NCI-H187 treated with DMSO at 0.1 percent for 48 hours (cell line): ENCODE measurements at places on chromosomes 1 and 21.

DNA sequence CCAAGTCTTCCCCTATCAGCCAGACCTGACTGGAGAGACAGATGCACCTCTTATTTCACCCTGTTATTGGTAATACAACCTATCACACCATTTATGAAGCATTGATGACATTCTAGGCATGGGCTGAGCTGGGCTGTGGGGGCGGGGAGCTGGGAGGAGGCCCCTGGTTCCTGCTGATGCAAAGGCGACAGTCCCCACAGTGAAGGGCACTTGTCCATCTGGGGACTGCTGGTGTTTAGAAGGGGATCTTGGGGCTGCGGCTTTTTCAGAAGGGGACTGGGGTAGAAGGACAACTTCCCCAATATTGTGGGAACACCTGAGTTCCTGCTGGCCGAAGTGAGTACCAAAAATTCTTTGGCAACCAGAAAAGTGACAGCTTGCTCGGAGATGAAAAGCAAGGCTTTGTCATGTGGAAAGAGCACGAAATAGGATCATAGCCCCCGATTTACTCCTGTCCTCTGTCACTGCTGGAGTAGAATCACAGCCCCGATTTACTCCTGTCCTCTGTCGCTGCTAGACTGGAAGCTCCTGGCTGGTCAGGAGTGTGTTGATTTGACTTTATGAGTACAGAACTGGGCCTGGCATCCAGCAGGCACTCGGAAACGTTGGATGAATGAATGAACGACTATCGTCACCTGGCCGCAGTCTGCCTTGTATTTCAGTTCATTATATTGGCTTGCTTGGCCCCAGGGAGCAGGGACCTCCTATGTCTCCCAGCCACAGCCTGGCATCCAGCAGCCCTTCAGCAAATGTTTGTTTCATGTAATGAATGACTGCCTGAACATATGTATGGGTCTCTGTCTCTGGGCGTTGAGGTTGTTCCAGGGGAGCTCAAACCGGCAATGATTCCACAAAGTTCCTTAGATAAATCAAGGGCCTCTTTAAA is 16.5 kb upstream of the ETV3L start:
- no peak for DNase-seq

DNA sequence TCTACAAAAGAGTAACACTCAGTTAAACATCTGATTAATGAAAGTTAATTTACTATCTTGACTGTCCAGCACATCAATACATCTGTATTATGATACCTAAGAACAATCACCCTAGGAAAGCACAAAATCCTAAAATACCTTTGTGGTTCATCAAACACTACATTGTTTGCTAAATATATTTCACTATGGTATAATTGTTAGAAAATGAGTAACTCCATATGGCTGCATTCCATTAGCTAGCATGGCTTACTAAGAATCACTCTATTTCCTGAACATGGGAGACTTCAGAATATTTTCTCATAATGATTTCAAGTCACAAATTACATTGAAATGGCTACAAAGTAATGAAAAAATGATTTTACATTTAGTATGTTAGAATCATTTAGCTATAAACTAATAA is 12.5 kb downstream of the TRMT1L start:
- no peak for DNase-seq

GRCh38 chr1:151953409-151954094 is 40.1 kb downstream of the S100A10 start:
- no peak for DNase-seq

GRCh38 chr1:170734412-170735175 is 70.7 kb downstream of the PRRX1 start:
- no peak for DNase-seq

- no peak for DNase-seq
Observed at GRCh38 chr1:161505686-161506085, 429 bp downstream of the FCGR2A start.

DNA sequence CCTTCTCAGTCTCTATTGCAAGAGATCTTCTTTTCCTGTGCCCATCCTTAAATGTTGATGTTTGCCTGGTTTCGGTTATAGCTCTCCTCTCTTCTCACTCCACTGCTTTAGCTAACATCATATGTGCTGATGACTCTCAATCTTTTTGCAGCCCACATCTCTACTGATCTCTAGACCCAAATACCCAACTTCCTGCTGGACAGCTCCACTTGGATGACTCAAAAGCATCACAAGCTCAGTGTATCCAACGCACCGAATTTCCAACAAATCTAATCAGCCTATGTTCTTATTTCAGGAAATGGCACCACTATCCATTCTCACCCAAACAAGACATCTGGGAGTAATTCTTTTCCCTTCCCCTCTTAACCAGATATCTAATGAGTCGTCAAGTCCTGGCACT is 79.1 kb upstream of the ARTN start:
- DNase-seq = no peak
